KG1 (cell line): ENCODE measurements at places on chromosomes 4 and X.
A peak's percentile ranks its signal among the peaks of the same experiment; 100 is the strongest.

- no peak for DNase-seq
Measured at GRCh38 chr4:102552781-102553180, 51.6 kb downstream of the NFKB1 start.

DNA sequence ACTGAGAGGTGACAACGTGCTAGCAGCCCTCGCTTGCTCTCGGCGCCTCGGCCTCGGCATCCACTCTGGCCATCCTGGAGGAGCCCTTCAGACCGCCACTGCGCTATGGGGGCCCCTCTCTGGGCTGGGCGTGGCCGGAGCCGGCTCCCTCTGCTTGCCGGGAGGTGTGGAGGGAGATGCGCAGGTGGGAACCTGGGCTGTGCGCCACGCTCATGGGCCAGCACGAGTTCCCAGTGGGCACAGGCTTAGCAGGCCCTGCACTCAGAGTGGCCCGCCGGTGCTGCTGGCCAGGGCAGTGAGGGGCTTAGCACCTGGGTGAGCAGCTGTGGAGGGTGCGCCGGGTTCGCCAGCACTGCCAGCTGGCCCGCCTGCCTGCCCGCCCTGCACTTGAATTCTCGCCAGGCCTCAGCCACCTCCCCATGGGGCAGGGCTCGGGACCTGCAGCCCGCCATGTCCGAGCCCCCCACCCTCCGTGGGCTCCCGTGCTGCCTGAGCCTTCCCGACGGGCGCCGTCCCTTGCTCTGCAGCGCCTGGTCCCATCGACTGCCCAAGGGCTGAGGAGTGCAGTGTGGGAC is 148.0 kb downstream of the RAPGEF2 start:
- no peak for DNase-seq

- no peak for DNase-seq
Measured at GRCh38 chr4:131644619-131645018, 1504.5 kb upstream of the PCDH10 start.

GRCh38 chrX:9562851-9563250 is 98.0 kb downstream of the TBL1X start:
- DNase-seq, result no peak

DNA sequence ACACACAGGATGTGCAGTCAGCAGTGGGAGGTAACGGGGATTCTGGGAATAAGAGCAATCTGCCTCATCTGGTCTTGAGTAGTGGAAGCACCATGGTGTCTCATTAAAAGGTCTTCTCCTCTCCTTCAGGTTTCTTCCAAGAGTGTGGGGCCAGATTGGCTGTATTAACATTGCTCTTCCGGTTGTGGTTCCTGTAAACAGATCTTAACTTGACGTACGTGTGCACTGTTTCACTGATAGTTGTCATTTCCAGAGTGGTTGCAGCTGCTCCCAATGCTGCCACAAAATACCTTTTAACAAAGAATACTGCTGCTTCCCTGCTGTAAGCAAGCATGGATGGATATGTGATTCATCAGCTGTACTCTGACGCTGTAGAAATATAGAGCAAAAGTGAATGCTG is 1443.4 kb upstream of the TENM3 start:
- no peak for DNase-seq

GRCh38 chr4:24249972-24250371 is 334.4 kb downstream of the DHX15 start:
- no peak for DNase-seq

DNA sequence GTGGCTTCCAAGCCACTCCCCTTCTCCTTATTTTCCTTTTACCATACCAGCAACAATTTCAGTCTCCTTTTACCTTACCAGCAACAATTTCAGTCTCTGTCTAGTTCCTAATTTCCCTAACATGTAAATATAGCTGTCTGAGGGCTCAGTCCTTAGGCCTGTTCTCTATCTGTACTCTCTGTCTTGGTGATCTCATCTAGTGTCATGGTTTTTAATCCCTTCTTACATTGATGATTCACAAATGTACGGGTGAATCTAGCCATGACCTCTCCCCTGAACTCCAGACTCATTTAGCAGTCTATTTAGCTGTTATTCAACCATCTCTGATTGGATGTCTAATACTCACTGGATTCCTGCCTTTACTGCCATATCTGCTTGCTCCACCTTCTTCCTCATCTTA is 7.2 kb downstream of the IL15 start:
- DNase-seq, result no peak

DNA sequence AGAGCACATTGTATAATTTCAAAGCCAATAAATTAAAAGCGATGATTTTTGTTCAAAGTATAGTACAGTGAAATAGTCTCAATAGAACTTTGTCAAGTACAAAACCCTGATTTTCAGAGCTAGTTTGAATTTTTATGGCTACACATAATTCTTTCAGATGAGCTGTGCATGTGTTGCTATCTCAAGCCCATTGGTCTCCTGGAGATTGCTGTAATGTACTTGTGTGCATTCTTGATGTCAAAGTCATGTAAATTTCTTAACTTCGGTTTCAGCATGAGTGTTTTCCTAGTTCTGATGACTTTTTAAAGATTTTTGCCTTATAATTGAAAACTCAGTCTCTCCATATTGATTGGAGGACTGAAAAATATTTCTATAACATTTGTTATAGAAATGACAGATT is 200.8 kb downstream of the CEP135 start:
- DNase-seq, result no peak

DNA sequence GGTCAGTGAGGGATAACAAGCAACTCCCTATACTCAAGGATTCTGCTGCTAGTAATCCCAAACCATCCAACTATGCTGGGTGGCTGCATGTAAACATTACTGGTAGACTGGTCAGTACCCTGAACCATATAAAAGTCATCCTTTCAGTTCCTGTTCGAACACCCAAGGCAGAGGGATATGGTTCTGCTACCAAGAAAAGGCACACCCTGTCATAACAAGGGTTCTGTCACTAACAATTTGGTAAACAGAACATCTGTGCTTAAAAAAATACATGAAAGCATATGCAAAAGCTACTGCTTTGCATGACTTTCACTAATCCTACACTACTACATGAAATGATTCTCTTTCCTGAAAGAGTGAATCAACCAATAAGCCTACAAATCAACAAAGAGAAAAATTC is 76.8 kb upstream of the MCF2 start:
- DNase-seq, result no peak

DNA sequence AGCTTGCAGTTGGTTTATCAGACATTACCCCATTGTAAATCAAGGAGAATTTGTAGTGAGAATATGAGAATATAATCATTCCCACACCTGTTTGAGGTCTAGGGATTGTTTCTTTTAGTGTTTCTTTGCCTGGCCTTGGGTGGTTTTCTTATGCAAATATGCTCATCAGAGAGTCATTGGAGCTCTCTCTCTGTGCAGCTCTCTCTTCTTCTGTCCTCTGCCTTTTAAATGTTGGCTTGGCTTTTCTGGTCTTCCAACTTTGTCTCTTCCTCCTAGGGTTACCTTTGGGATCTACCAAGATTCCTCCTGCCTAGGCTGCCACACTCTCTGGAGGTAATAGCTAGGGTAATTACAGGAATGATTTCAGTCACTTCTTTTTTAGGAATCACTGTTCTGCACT is 102.3 kb upstream of the ARSJ start:
- DNase-seq, result no peak

DNA sequence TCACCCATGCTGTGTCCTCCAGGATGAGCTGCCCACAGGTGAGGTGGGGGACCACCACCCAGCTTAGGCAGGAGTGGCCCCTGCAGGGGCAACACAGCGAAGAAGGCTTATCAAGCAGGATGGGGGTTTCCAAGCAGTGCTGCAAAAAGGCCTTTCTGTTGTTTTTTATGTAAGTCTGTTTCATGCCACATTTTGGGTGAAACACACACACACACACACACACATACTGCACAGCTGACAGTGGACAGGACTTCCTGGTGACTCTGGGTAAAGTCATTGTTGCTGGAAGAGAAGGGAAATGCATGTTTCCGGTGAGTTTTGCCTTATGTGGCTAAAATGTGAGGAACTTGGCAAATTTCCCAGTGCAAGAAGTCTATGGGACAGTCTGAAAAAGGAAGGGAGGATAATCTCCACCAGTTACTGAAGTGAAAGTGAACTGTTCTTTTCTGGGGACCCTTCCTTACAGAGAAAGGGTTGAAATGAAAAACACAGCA is 119.2 kb downstream of the IRF2 start:
- DNase-seq, result peak; percentile 54

DNA sequence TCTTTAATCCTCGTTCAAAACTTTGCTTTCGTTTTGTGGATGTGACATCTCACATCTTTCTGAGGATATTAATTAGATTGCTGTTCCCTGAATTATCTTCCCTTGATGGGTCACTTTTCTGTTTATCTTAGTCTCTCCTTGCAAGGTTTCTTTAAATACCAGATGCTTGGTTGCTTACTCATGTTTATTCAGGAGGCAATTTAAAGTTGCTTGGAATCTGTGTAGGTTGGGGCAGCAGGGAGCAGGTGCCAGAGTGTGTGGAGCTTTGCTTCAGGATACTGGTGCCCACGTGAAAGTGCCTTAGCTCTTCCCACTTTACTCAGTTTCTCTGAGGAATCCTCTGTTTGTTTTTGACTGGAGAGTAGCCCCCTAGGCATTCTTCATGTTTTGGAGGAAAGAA is 24.0 kb downstream of the ANAPC4 start:
- DNase-seq, result no peak

DNA sequence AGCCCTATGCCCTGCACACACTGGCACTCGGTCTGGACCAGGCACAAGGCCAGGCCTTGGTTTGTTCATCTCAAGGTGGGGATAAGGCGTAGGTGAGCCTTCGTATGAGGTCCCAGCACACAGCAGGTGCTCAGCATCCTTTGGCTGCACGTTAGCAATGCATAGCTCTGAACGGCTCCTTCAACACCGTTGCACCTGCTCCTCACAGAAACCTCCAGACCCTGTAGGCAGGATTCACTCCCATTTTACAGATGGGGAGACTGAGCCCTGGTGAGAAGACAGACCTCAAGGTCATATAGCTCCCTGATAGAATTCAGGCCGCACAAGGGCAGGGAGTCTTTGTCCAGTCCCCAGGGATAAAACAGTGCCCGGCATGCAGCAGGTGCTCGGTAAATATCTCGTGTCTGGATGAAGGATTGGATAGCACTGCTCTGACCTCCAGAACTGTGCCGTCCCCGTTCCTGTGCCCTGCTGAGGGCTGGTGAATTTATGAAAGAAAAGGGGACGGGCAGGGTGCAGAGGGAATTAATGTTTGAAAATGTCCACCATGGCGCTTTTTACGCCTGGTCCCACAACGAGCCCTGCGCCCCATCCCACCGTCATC is 2.4 kb downstream of the PPP2R2C start:
- DNase-seq, result no peak

DNA sequence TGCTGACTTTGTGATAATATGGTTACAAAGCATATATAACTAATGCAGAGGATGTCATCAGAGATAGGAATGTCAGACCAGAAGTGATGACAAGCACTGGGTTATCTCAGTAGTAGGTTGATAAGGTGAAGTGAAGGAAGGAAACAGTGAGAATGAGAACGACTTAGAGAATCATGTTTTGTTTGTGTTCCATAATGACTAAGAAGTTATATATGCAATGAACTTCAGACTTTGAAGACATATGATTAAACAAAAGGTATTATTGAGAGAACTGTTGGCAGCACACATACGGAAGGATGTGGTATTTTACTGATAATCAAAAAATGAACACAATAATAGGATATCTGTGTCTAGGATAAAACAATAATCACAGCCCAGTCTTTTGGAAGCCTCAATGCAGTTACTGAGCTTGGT is 18.3 kb upstream of the HHIP start:
- DNase-seq, result no peak

GRCh38 chr4:139764686-139765310 is 99.2 kb downstream of the MGST2 start:
- DNase-seq, result no peak

- no peak for DNase-seq
Measured at GRCh38 chr4:56040842-56041241, 92.1 kb downstream of the CEP135 start.

- no peak for DNase-seq
Measured at GRCh38 chrX:53918702-53919101, 125.6 kb downstream of the PHF8 start.

DNA sequence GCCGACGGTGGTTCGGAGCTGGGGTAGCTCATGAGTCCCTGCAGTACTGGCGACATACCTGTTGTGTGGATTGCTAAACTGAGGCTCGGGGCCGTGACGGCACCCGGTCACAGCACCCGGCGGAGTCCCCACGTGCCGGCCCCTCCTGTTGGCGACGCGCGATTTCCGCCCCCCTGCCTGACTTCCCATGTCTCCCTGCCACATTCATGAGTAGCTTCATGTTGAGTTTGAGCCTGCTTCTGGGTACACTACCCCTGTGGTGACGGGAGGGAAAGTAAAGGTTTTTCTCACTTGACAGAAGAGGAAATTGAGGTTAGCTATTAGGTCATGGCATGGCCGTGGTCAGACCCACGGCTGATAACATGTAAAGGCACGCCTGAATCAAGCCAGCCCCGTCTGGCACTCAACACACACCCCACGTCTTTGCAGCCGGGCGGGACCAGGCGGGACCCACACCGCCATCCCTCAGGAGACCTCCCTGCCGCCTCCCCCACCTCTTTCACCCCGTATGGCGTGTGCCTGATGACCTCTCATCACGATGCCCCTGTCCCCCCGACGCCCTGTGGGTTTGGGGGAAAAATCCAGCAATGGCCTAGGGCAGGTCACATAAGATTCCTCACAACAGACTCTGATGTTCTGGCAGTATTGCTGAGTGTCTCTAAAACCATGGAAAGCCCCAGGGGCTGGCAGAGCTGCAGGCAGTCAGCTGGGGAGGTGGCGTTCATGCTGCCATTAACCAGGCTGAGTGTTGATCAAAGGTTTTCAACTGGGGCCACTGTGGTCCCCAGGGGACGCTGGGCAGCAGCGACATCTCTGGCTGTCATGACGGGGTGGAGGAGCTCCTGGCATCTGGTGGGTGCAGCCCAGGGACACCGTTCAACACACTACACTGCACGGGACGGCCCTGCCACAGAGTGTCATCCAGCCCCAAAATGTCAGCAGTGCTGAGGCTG is 29.2 kb downstream of the P2RY8 start:
- DNase-seq, result no peak

- no peak for DNase-seq
Measured at GRCh38 chr4:101862595-101862994, 72.1 kb downstream of the BANK1 start.

DNA sequence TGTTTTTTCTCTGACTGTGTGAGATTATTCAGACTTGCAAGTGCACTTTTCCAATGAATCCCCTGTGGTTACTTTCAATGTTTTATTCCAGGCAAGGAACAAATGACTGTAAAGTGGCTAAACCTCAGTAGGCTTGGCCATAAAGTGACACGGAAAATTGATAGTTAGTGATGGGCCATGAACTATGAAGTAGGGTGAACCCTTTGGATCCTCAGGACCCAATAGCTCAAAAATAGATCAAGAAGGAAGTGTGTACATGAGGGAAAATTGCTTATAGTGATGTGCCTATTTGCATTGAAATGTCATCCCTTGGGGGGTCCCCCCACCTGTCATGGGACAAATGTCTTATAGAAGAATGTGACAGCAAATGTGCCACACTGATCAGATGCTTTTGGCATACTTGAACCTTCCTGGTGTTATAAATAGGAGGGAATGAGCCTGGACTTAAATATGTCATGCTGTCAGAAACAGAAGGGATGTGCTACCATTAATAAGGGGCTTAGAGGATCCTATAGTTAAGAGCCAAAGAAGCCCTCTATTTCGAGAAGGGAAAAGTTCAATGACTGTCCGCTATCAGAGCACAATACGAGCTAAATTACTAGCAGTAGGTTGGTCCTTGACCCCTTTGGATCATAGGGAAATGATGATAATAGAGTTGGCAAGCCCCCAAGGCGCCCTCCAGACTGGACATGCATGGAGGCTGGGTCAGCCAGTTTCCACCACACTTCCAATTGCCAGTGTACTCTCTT is 30.3 kb downstream of the SLC16A2 start:
- DNase-seq, result no peak

GRCh38 chr4:92629302-92629701 is 325.5 kb downstream of the GRID2 start:
- no peak for DNase-seq
